IMR-90 (cell line): ENCODE measurements at places on chromosomes 13 and 19.

- no peak for DNase-seq
Observed at GRCh38 chr19:38706792-38707511, 37.3 kb downstream of the CAPN12 start.

DNA sequence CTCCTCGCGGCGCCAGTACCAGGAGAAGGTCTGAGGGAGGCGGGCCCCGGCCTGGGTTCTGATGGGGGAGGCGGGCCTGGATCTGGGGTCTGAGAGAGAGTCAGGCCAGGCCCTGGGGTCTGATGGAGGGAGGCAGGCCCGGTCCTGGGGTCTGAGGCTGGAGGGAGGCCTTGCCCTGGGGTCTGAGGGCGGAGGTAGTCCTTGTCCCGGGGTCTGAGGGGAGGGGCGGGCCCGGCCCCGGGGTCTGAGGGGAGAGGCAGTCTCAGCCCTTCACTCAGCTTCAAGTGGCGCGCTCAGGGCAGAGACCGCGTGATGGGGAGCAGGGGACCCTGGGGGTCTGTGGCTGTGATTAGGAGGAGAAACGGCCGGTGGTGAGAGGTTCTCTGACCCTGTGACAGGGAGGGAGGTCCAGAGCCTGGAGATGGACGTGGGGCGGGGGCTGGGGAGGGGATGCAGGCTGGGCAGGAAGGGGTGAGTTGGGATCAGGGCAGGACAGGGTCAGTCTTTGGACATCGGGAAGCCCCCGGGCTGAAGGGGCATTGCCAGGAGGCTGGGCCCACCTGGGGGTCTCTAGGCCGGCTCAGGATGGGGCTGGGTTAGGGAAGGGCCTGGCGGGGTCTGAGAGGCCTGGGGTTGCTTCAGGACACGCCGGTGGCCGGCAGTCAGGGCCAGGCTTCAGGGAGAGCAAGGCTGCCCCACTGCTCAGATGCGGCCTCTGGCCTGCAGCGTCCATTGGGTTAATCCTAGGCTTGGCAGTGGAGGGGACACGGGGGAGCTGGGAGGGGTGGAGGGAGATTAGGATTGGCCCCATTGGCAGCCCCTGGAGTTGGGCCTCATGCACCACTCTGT is 18.7 kb downstream of the HCN2 start:
- no peak for DNase-seq

DNA sequence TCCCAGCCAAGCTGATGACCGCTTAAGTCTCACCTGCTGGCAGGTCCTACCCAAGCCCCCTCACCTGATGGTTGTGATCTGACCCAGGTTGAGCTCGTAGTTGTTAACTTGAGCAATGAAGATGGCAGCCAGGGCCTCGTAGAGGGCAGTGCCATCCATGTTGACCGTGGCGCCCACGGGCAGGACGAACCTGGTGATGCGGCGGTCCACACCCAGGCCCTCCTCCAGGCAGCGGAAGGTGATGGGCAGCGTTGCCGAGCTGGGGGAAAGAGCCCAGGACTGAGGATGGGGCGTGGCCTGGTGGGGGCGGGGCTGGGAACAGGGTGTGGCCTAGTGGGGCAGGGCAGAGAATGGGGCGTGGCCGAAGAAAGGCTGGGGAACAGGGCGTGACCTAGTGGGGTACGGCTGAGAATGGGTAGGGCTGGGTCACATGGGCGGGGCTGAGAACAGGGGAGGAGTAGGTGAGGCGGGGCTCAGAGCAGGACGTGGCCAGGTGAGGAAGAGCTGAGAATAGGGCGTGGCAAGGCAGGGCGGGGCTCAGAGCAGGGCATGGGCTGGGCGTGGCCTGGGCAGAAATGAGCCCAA is 12.9 kb downstream of the OR7C2 start:
- no peak for DNase-seq

GRCh38 chr13:29688193-29688592 is 92.7 kb upstream of the SLC7A1 start:
- no peak for DNase-seq

DNA sequence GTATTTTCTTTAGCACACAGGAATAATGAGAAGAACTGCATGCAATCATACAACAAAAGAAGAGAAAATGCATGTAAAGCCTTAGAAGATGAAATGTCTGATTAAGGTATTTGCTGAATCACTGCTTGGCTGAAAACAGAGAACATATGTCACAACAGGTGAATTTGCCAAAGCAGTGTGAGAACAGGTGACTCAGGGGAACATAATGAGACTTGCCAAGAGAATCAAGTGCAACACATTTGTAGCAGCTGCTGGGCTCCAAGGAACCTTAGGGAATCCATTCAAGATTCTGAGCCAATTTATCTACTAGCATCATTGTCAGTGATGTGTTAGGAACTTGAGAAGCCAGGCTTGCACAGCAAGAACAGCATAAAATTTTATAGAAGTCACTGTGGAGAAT is 273.1 kb downstream of the PCDH20 start:
- no peak for DNase-seq
